ENCODE measurements at places on chromosomes 1 and 21. TPM values are rescaled to one million over a fixed set of nuclear protein-coding genes. Genes with fewer than 3 reads are reported as not detected.
A peak's percentile ranks its signal among the peaks of the same experiment; 100 is the strongest.

GRCh38 chr1:84301004-84301784 is at the start of gene SAMD13:
TSS of gene SAMD13 (plus strand) at chr1:84301708. CDS start at chr1:84303235, 1,527 bp downstream.
- H3K4me1 ChIP-seq, result peaks cover 53% of the 10 kb centered on the region
- H3K36me3 ChIP-seq, result peaks cover 2% of the 10 kb centered on the region
- H3K27ac ChIP-seq, result peak within 1 kb of the TSS; percentile 87
- no peak for DNase-seq
- peak within 1 kb of the TSS; percentile 89 for H3K4me3 ChIP-seq
- no peaks in the 10 kb centered on the region for H3K27me3 ChIP-seq

DNA sequence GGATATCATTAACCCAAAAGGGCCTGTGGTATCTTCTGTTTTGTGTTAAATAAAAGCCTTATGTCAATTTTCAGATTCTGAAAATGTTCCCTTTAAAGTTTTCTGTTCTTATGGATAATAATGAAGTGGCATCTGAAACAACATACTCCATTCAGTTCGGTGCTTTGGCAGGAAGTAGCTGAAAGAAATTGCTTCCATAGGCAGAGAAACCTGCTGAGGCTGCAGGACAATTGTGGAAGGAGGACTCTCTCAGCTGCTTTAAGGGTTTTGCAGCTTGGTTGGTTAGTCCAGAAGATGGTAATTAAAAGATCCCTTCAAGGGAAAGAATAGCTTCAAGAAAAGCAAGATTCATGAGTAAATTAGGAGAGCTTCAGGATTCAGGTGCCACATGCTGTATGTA is 30.5 kb upstream of the NRIP1 start:
- no peak for DNase-seq
- no peak overlapping the region for H3K27ac ChIP-seq

NR0B2 gene
- total RNA-seq, result 7.2 TPM

MRPL20 gene
- 98.9 TPM for total RNA-seq

- H3K4me3 ChIP-seq, result peak overlapping the region; percentile 9
- no peak for DNase-seq
- no peaks in the 10 kb centered on the region for H3K27me3 ChIP-seq
- H3K4me1 ChIP-seq, result peaks cover 11% of the 10 kb centered on the region
- H3K36me3 ChIP-seq, result no peaks in the 10 kb centered on the region
Observed at GRCh38 chr1:194535369-194535768, 1349.0 kb upstream of the B3GALT2 start.

Data from type B pancreatic cell (in vitro differentiated cells).